ENCODE measurements at places on chromosomes 2 and 18.
A peak's percentile ranks its signal among the peaks of the same experiment; 100 is the strongest.

DNA sequence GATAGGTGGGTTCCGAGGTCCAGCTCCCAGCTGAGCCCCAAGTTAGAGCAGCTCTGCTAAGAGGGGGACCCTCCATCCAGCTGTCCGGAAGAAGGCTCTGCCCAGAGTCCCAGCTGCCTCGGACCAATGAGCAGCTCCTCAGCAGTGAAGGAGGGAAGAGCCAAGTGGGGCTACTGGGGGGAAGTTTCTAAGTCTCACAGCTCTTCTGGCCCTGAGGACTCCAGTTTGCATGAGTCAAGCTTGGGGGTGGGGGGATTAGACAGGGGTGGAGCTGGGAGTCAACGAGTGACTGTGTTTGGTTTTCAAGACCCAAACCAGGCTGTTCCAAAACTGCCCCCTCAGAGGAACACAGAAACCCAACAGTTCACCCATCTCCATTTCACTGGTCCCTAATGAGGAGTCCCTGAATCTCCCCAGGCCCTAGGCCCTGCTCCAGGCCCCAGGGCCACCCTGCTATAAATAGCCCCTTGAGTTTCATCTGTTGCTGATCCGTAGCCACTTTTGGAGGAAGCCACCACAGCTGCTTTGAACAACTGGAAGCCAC, 100.9 kb downstream of the TNS1 start:
- DNase-seq: no peak

- no peak for DNase-seq
These were observed 86.0 kb upstream of the MAPK4 start for GRCh38 chr18:50473881-50474280.

DNA sequence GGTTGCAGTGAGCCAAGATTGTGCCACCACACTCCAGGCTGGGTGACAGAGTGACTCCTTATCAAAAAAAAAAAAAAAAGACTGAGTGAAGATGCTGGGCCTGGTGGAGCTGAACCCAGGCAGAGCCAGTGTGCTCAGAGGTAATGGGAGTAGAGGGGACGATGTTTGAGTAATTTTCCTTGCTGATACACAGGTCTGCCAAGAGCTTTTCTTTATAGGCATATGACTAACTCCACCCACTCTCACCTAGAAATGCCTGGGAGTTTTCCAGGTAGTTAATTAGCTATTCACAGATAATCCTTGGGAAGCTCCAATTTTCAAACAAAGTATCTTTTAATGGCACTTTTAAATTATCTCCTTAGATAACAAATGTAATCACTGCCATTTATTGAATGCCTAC, 33.4 kb upstream of the ACSL3 start:
- DNase-seq: no peak

- no peak for DNase-seq
These were observed 65.9 kb upstream of the FAM98A start for GRCh38 chr2:33665039-33665438.

GRCh38 chr18:59325965-59326364, 7.5 kb upstream of the CPLX4 start:
- no peak for DNase-seq

- DNase-seq: no peak
These were observed 11.3 kb downstream of the CMPK2 start for GRCh38 chr2:6854416-6854815.

- no peak for DNase-seq
These were observed 34.7 kb upstream of the MBP start for GRCh38 chr18:77167251-77167650.

GRCh38 chr2:38572167-38572566, 30.6 kb downstream of the HNRNPLL start:
- DNase-seq: no peak

DNA sequence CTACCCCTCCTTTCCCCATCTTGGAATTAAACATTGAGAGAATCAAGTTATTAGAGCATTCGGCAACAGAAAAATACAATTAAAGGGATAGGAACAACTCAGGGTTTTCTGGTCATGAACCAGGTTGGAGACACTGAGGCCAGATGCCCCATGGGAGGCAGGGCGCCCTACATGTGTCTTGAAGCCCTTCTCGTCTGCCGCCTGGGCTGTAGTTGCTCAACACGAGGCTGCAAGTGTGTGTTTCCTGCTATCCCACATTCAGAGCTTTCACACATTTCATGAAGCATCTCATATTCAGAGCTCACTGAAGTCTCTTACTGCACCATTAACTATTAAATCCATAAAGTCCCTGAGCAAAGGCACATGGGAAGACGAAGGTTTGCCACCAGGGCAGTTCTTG, 28.8 kb downstream of the TTC39C start:
- DNase-seq: no peak

GRCh38 chr2:62335612-62336011, 139.7 kb downstream of the B3GNT2 start:
- no peak for DNase-seq

- DNase-seq: peak; percentile 16
These were observed 14.8 kb downstream of the SLC16A14 start for GRCh38 chr2:230053753-230054478.
